ENCODE measurements at places on chromosomes 16 and 17.
A peak's percentile ranks its signal among the peaks of the same experiment; 100 is the strongest.

- peak; percentile 78 for DNase-seq
These were observed 4.1 kb upstream of the C1QTNF1 start for GRCh38 chr17:79019632-79020584.

DNA sequence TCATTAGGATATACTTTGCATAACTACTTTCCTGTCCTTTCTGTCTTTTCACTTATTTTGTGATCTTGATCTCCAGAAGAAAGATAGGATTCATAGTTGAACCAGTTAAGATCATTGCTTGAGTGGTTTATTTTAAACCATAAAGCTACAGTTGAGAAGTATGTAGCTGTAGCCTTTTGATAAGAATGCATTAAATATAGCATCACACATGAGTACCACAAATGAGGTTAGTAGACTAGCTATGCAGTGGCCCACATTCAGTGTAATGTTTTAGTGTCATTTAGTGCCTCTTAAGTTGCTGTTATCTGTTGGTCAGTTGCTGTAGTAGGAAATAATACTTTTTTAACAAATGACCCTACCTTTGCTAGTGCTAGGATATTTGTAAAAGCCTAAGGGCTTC, 1.3 kb downstream of the NLK start:
- DNase-seq: no peak

- no peak for DNase-seq
These were observed 135.6 kb upstream of the IRX3 start for GRCh38 chr16:54422159-54422558.

DNA sequence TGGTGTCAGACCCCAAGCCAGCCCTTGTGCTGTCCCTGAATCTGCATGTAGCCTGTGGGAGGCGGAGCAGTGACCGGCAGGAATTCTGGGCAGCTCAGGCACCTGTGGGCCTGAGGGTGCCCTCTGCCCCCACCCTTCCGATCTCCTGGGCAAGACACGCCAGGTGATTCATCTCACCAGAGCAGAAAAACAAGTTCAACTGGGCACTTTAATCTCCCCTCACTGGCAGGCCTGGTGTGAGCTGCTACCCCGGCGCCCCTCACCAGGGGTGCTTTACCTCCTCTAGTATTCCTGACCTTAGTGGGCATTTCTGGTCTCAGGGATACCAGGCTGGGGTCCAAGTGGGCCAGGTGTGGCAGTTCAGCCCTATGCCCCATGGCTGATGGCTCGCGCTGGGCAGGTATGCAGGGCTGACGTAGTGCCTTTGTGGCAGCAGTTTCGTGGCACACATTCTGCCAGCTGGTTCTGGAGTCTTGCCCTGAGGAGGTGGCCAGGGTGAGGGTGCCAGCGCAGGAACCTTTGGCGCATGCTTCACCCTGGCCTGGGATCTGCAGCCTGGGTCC, 6.0 kb downstream of the ERBB2 start:
- DNase-seq: no peak

DNA sequence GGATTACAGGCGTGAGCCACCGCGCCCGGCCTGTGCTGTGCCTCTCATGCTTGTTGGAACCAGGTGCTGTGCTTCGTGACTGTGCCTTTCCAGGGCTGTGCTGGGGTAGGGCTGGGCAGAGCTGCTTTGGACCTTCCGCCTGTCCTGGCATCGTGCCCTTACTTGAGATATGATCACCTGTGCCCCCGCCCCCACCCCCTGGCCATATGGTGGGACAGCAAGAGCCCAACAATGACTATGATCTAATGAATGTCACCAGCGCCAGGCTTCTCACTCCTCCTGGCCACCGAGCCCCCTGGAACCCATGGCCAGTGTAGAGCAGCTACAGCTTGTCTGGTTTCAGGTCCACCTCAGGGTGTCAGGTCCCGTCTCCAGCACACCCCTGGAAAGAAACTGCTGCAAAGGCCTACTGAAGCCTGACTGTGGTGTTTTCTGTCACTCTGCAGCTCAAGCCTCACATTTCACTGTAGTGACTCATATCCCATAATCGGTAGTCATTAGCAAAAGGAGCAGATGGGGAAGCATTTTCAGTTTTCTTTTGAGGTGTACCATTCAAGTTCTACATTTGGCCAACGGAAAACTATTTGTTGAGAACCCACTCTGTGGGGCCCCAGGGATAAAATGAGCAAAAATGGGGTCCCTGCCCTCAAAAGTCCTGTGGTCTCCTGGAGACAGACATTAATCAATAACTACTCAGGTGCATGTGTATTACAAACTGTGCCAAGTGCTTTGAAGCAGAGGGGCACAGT, 22.1 kb downstream of the FCSK start:
- DNase-seq: no peak

DNA sequence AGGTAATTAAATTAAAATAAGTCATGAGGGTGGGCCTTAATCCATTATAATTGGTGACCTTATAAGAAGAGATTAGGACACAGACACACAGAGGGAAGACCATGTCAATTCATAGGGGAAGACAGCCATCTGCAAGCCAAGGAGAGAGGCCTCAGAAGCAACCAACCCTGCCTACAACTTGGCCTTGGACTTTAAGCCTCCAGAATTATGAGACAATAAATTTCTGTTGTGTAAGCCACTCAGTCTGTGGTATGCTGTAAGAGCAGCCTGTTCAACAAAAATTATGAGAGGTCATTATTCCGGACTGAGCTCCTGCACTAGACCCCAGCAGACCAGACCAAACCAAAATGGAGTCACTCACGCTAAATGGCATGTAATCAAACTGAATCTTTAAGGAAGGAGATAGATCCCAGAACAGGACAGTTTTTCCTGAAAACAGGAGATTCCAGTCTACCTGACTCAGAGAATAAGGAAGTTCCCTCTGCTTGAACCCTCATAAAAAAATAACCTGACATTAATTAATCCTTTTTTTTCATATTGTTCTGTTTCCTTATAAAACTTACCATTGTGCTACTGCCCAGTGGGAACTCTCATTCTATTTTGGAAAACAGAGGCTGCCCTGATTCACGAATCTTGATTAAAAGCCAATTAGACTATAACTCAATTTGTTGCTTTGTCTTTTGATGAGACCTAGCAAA, 74.3 kb downstream of the DNAH3 start:
- no peak for DNase-seq

All from DMS153 (cell line).